Stimulated activated CD8-positive, alpha-beta memory T cell treated with anti-CD3 and anti-CD28 coated beads, Interleukin-7, amount 100 ng/mL, for 1 hour (primary cell): ENCODE measurements at places on chromosomes 4 and X.

DNA sequence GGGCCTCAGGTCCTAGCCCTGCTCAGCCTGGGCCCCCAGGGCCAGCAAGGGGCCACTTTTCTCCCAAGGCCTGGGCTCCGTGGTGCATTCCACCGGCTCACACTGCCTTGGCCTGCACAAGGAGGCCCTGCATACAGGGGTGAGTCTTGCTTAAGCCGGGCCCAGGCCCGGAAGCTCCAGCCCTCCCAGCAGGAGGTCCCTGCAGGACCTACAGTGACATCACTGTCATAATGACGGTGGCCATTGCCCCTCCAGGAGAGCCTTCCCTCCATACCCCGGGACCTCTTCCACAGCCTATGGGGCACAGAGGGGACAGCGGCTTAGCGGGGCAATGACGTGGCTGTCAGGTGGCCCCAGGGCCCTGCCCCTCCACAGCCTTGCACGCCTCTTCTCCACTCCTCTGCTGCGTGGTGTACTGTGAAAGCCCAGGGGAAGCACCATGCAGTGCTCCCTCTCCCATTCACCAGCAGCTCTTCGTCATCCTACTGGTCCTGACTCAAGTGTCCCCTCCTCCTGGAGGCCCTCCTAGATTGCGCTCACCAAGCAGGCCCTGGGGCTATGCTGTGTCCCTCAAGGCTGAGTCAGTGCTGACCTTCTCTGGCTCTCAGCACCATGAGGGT, 32.3 kb upstream of the AFAP1 start:
- DNase-seq = no peak

DNA sequence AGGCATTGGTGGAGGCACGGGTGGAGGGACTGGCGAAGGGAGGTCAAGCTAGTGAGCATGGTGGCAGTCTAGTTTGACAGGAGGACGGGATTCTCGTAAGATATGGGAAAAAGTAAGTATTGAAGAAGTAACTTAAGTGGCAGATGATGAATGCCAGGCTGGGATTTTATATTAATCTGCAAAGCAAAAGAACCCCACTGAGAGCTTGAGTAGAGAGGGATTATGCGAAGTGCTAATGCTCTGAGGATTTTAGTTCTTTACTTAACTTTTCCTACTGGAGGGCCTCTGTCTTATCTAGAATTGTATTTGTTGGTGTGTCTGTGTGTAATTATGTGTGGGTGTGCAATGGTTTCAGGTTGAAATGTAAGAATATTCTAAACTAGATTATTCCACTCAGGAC, 327.9 kb downstream of the FAT4 start:
- no peak for DNase-seq

DNA sequence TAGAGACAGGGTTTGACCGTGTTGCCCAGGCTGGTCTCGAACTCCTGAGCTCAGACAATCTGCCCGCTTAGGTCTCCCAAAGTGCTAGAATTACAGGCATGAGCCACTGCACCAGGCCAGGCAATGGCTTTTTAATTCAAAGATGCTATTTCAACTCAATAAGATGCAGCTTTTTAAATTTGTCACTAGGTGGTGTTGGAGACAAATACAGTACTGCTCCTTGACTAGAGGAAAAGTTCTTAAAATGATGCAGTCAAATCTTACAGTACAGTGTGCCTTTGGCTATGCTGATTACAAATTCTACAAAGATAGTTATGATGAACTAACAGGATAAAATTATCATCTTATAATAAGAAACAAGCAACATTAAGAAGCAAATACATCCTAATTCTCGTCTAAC, 441.1 kb downstream of the KCNIP4 start:
- no peak for DNase-seq

DNA sequence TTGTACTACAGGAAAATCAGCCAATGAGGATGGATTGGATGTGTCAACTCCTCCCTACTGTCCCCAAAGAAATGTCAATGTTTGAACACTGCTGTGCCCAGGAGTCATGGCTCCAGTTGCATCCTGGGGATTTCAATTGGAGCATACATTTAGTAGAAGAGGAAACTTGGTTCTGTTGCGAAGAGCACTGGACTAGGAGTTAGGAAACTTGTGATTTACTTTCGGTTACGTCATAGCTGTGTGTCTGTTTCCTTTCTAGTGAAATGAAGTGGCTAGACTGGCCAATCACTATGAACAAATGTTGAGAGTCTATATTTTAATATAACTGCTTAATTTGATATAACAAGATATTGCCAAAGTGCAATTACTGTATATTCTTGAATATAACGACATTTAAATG, 35.2 kb downstream of the ARL9 start:
- no peak for DNase-seq

- DNase-seq = no peak
These were observed 102.1 kb downstream of the ANXA3 start for GRCh38 chr4:78653655-78654054.

DNA sequence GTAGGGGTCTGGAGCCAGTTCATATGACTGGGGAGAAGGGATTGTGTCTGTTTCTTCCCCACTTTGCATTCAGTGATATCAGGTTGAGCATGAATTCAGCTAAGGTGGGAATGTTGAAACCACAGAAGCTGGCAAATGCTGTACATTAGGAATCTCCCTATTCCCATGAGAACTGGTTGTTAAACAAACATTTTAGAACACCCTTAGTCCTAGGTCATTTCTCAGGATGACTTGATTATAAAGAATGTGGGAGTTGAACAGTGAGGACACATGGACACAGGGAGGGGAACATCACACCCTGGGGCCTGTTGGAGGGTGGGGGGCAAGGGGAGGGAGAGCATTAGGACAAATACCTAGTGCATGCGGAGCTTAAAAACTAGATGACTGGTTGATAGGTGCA, 62.6 kb upstream of the LIMCH1 start:
- DNase-seq = no peak
